ENCODE measurements at places on chromosomes 5 and 9.

GRCh38 chr5:88829775-88830174, 53.2 kb downstream of the MEF2C start:
- DNase-seq: no peak
- H3K27me3 ChIP-seq: no peaks in the 10 kb centered on the region

DNA sequence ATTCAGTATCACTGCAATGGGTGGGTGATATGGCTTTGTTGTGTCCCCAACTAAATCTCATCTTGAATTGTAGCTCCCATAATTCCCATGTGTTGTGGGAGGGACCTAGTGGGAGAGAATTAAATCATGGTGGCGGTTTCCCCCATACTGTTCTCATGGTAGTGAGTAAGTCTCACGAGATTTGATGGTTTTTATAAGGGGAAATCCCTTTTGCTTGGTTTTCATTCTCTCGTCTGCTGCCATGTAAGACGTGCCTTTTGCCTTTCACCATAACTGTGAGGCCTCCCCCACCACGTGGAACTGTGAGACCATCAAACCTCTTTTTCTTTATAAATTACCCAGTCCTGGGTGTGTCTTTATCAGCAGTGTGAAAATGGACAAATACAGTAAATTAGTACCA, 9.5 kb upstream of the NANS start:
- DNase-seq: no peak
- no peak overlapping the region for H3K27ac ChIP-seq
- H3K27me3 ChIP-seq: peaks cover 12% of the 10 kb centered on the region
- H3K4me1 ChIP-seq: no peaks in the 10 kb centered on the region
- no peak overlapping the region for H3K4me3 ChIP-seq
- no peaks in the 10 kb centered on the region for H3K36me3 ChIP-seq

GRCh38 chr5:58454025-58454424, 5.9 kb downstream of the PLK2 start:
- no peak overlapping the region for H3K27ac ChIP-seq
- peaks cover 2% of the 10 kb centered on the region for H3K27me3 ChIP-seq
- no peak for DNase-seq
- no peak overlapping the region for H3K4me3 ChIP-seq
- H3K4me1 ChIP-seq: peaks cover 14% of the 10 kb centered on the region
- peaks cover 54% of the 10 kb centered on the region for H3K36me3 ChIP-seq

GRCh38 chr5:99179206-99179605, 250.4 kb upstream of the CHD1 start:
- no peak for DNase-seq
- no peaks in the 10 kb centered on the region for H3K27me3 ChIP-seq
- no peak overlapping the region for H3K27ac ChIP-seq
- no peaks in the 10 kb centered on the region for H3K4me1 ChIP-seq
- no peaks in the 10 kb centered on the region for H3K36me3 ChIP-seq

All from WTC11 (cell line).